ENCODE measurements at places on chromosomes 5 and 9. TPM values are rescaled to one million over a fixed set of nuclear protein-coding genes. Genes with fewer than 3 reads are reported as not detected.

CAMK4 gene
- 16.6 TPM for polyA plus RNA-seq

IFNA4 gene
- polyA plus RNA-seq = not detected

ABCA1 gene
- polyA plus RNA-seq = 5.1 TPM

NTRK2 gene
- 14.2 TPM for polyA plus RNA-seq

CATSPER3 gene
- polyA plus RNA-seq = 0.80 TPM

SPRY4 gene
- 0.12 TPM for polyA plus RNA-seq

EGR1 gene
- polyA plus RNA-seq = 8.9 TPM

TPPP gene
- polyA plus RNA-seq = 9.9 TPM

CARD6 gene
- 0.06 TPM for polyA plus RNA-seq

SLC6A19 gene
- polyA plus RNA-seq = not detected

RGS7BP gene
- 15.4 TPM for polyA plus RNA-seq

APBA1 gene
- 10.9 TPM for polyA plus RNA-seq

CHSY3 gene
- not detected for polyA plus RNA-seq

ECSCR gene
- polyA plus RNA-seq = not detected

DNLZ gene
- polyA plus RNA-seq = 23.6 TPM

PHF19 gene
- 3.0 TPM for polyA plus RNA-seq

C9orf57 gene
- not detected for polyA plus RNA-seq

NXNL2 gene
- polyA plus RNA-seq = 1.0 TPM

PCDHB6 gene
- polyA plus RNA-seq = 1.6 TPM

ENTPD8 gene
- polyA plus RNA-seq = not detected

PFN3 gene
- not detected for polyA plus RNA-seq

ANKRD34B gene
- 0.08 TPM for polyA plus RNA-seq

PCDHGA10 gene
- polyA plus RNA-seq = 8.1 TPM

MLANA gene
- polyA plus RNA-seq = not detected

CDH9 gene
- polyA plus RNA-seq = 1.7 TPM

GKAP1 gene
- 6.9 TPM for polyA plus RNA-seq

KIF4B gene
- polyA plus RNA-seq = not detected

LRRC70 gene
- 1.5 TPM for polyA plus RNA-seq

ADGRD2 gene
- not detected for polyA plus RNA-seq

SPAG8 gene
- polyA plus RNA-seq = 4.2 TPM

DMGDH gene
- 0.70 TPM for polyA plus RNA-seq

ANGPTL2 gene
- polyA plus RNA-seq = 0.10 TPM

FOCAD gene
- 23.5 TPM for polyA plus RNA-seq

Data from neural cell (in vitro differentiated cells).